ENCODE measurements at places on chromosomes 1 and 21.

GRCh38 chr1:199247891-199248290, 609.1 kb downstream of the PTPRC start:
- no peak for DNase-seq

- no peak for DNase-seq
Measured at GRCh38 chr1:114771992-114772391, 8.5 kb downstream of the SIKE1 start.

GRCh38 chr1:67973051-67973450, 77.4 kb downstream of the DIRAS3 start:
- DNase-seq = no peak

- DNase-seq = no peak
Measured at GRCh38 chr1:93257889-93258288, 77.4 kb downstream of the CCDC18 start.

DNA sequence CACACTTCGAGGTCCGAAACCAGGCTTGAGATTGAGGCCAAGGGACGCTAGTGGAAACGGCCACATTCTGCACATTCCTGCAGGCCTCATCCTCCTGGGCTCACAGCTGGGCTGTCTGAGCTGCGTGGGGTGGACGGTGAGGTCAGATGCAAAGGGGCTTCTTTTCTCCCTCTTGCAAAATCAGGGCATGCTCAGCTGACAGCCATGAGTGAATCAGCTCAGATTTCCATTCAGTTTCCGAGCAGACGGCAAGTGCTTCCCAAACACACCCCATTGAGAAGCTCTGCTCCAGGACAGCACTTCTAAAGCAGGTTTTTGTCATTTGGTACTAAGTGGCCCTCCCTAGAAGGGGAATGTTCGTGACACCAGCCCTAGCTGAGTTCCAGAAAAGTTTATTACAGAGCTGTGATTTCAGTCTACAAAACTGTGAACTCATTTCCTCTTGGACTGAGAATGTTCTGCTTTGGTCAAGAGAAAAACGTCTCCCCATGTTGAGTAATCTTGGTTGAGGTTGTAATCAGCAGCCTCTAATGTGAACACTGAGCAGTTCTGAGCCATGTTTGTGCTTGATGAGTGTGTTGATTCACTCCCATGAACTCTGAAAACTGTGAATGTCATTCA, 10.0 kb downstream of the PDPN start:
- DNase-seq = peak; percentile 16

Data from AG09309 (cell line).